ENCODE measurements at places on chromosomes 1 and 21.

DNA sequence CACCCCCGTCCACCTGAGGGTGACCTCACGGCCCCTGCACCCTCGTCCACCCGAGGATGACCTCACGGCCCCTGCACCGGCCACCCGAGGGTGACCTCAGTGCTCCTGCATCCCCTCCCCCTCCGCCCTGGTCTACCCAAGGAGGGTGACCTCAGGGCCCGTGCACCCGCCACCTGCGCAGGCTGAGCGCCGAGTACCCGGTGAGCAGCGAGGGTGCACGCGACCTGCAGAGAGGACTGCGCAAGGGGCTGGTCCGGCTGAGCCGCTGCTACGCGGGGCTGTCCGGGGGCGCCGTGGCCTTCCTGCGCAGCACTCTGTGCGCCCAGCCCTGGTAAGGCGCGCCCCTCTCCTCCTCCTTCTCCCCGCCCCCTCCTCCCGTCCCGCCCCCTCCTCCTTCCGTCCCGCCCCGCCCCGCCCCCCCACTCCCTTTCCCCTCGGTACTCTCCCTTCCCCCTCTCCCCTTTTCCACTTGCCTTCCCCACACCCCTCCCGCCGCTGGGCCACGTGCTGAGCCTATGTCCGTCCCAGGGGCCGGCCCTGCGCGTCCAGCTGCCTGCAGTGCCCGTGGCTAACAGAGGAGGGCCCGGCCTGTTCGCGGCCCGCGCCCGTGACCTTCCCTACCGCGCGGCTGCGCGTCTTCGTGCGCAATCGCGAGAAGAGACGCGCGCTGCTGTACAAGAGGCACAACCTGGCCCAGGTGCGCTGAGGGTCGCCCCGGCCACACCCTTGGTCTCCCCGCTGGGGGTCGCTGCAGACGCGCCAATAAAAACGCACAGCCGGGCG lies 28.4 kb downstream of the TRIM11 start:
- peak; percentile 43 for DNase-seq

DNA sequence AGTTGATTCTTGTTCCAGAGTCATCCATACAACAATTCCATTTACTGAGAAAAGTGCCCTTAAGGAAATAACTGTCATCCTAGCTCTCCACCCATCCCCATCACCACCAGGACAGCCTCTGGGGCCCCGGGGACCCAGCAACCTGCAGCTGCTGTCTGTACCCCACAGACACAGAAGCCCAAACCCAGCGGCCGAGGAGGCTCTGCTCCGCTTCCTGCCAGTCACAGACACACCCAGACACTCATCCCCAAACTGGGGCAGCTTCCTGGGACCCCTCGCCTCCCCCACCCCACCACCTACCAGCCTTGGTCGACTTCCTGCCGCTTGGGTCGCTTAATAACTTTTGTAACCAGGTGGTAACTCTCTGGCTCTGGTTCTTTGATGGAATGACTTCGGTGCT lies 121.6 kb upstream of the SLC25A33 start:
- no peak for DNase-seq

GRCh38 chr1:205672395-205672889 lies 7.9 kb downstream of the SLC45A3 start:
- no peak for DNase-seq

DNA sequence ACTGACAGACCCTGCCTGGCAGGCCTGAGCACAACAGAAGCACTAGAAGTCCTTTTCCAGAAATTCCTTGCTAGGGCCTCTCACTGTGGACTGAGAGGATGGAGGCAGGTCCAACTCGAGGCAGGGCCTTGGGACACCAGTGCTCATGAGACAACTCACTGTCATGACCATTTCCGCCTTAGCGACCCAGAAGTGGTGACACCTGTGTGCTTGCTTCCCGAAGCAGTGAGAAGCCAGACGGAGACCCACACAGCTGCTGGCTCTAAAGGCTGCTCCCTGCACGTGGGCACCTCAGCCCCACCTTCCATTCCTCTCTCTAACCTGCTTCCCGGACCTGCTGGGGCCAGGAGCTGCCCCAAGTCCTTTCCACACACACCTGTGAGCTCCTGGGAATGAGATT lies 33.0 kb downstream of the KCNC4 start:
- no peak for DNase-seq

DNA sequence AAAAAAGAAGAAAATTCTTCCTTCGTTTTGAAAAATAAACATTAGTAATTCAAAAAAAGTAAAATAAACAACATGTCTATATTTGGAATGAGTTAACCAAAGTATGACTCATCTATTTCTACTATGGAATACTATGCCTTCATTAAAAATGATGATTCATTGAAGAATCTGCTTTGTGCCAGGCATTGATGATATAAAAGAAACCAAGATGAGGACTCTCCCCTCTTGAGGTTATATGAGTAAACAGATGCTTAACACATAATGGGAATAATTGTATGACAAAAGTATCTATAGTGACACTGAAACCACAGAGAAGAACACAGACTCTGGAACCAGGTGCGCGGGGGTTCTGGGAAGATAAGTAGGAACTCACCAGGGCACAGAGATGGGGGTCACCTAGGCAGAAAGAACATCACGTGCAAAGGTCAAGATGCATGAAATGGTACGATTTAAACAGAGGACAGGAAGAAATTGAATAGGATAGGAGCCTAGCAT lies 18.8 kb downstream of the ELF3 start:
- DNase-seq, result peak; percentile 75

Measured in stromal cell of bone marrow (primary cell).